ENCODE measurements at places on chromosomes 3 and 15.

DNA sequence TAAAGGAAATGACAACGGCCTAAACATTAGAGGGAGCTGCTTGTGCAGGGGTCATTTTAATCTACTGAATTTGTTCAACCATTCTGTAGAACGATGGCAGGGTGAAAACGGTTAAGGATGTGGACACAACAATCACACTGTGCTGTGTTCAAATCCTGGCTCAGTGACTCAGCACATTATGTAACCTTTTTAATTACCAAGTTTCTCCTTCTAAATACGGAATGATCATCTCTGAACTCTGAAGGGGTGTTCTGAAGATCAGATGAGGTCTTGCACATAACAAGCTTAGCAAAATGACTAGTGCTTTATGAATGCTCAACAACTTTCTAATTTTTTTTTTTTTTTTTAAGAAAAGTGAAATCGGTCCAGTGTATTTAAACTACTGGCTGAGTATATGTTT is 592.8 kb downstream of the FOXP1 start:
- no peak for DNase-seq

DNA sequence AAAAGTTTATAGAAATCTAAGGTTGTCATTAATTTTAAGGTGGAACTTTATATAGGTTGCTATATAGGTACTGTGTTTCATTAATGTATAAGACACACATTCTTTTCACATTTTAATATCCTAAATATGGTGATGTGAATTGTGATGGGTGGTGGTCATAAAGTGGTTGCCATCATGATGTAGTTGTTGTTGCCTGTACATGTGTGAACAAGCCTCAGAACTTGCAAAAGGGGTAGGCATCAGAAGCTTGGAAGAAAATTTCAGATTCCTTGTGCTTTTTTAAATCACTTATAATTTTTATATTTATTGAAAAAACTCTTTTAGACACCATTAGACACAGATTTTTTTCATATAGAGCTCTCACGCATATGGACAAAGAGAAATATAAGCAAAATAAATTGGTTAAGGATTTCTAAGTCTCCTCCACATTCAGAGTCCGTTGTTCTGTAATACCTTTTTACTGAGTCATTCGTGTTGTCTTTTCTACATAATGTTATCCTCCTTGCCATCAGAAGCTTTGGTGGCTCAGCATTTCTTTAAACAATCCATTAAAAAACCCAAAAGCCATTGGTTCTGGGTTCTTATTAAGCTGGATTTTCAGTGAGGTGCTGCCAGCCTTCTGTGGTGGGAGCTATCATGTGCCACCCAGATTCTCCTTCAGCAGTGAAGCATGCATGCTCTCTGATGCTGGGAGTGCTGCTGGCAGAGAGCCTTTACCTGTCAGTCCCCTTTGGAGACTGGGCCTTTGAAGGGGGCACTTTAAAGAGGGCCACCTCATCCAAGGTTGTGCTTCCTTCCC is 140.4 kb upstream of the GALNT15 start:
- no peak for DNase-seq

- no peak for DNase-seq
Observed at GRCh38 chr3:57778494-57778893, 22.4 kb downstream of the SLMAP start.

DNA sequence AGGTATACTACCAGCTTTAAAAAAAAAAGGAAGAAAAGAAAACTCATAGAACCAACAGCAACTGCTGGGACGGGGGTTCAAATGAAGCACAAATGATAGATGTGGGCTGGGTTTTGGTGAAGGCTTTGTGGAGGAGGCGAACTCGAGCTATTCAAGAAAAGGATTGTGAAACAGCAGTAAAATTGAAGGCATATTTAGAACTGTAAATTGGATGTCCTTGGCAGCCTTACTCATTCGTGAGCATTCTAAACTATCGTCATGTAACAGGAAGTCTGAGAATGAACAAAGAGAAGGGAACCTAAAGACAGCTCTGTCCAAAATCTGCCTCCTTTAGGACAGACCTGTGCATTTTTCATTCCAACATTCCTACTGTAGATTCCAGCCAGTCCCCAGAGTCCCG is 97.8 kb downstream of the LARS2 start:
- no peak for DNase-seq

DNA sequence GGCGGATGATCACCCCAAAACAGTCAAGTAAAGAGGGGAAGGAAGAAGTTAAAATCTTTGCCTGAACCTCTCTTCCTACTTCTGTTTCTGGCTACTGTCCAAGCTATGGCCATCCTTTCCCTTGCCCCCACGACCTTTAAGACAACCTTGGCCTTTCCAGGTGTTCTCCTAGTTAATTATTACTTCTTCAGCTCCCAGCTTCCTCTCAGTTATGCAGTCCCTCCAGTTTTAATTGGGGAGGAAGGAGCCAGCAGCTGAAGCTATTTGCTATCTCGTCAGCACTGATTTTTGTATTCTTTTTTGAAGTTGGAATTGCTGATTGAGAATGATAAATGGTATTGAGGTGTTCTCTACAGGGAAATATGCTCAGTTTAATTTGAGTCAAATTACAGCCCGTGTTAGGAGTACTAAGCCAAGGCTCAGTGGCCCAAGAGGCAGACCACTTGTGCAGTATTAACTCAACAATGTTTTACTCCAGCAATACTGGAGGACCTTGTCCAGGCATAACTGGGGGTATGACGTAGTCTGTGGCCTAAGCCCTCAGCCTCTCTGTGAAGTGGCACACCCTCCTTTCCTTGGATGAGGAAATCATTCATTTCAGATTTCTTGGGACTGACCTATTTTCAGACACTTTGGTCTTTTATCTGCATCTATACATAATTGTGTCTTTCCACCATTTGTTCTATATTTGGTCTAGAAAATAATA is 336.9 kb downstream of the SLC9A9 start:
- DNase-seq: no peak

DNA sequence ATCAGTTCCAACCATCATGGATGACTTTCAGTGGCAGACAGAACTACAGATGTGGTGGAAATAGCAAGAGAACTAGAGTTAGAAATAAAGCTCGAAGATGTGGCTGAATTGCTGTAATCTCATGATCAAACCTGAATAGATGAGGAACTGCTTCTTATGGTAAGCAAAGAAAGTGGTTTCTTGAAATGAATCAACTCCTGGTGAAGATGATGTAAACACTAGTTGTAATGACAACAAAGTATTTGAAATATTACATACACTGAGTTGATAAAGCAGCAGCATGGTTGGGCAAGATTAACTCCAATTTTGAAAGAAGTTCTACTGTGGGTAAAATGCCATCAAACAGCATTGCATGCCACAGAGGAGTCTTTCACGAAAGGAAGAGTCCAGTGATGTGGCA is 131.7 kb upstream of the FAM3D start:
- DNase-seq: no peak

DNA sequence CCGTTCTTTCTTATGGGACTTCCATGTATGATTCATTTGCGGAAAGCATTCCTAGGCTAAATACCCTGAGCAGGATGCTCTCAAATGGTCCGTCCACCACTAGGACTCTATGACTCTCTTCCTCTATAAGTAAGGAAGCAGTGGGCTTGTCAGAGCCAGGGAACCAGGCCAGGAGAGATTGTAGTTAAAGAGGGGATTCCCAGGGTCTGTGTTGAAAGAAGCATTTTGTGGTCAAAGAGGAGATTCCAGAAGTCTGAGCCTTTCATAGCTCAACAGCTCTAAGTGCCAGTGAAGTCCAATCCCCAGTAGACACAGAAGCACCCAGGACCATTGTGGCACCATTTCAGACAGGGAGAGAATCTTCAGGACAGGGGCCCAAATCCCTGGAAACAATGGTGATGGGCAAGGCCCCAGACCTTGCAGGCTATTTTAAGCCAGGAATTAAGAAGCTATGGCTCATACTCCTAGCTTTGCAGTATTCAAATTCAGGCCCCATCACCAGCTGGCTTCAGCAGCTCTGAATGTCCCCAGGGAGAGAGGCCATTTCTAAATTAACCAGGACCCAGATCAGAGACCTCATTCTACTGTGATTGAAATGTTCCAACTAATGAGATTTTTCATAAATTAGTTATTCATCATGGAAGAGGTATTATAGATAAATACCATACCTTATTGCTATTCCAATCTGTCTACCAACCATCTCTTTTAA is 81.7 kb downstream of the CD47 start:
- DNase-seq: no peak

- DNase-seq: no peak
Observed at GRCh38 chr3:182104881-182105280, 393.2 kb downstream of the SOX2 start.

DNA sequence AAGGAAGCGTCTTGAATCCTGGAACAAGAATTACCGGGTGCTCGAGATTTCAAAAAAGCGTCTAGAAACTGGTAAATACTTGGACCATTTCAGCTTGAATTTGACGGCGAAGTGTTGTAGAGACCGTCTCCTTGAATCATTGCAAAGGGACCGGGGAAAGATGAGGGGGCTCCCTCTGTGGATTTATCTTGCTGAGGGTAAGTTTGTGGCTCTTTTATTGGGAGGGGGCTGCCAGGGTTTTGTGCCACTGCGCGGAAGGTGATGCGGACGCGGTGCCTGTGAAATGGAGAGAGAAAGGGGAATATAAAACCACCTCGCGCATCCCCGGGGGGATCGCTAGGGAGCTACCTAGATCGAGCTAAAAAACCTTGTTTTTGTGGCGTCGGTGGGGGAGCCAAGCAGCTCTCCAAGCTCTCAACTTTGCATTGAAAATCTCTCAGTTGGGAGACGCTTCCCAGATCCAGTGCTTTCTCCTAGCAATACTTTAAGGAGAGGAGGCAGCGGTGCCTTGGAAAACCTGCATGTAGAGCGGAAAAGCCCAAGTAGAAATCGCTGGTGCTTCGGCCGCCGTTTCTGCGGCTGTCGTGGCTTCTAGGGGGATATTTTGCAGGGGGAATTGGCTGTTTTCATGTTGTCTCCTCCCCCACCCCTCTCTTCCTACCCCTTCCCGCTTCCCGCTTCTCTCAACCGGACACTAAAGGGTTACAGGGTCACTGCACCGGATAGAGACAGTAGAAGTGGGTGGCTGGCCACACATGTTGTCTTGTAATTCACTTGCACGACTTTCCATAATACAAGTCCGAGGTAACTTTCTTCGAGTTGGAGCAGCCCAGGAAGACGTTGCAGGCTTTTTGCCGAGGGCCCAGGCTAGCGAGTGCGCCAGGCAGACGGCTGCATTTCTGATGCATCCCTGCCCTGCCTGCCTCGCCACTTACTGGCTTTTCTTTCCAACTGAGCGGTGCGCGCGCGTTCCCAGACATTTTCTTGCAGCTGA is 187.6 kb downstream of the NLGN1 start:
- DNase-seq: no peak

DNA sequence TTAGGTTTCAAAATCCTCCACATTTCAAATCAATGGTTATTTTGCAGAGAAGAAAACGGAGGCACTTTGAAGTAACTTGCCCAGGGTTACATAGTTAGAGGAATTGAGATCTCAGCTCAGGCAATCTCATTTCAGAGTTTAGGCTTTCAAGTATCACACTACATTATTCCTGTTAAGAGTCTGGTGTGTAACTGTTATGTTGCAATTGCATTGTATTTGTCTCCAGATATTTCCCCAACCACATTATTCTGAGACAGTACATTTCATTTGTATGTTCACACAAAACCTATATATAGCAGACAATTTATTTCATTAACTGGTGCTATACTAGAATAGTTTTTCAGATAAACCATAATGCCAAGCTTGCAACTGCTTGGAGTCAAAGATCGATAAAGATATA is 154.2 kb upstream of the TSPAN3 start:
- no peak for DNase-seq

GRCh38 chr15:95603802-95604201 is 726.7 kb upstream of the NR2F2 start:
- no peak for DNase-seq

DNA sequence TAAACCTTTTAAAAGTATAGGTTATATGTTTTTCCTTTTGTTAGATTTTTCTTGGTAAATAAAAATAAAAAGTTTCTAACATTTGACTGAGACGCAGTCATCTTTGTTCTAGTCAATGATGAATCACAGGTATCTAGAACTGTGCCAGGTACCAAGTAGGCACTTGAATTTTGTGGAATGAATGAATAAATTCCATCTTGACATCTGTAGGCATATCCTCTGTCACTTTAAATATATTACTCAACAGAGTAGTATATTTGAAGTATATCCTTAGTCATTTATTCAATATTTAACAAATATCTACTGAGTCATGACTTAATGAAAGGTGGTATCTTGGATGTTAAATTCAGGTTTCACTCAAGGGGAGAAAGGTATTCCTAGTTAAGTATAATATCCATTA is 828.4 kb downstream of the TUSC7 start:
- DNase-seq: no peak

- DNase-seq: no peak
Observed at GRCh38 chr3:14583548-14584091, 43.5 kb upstream of the GRIP2 start.

GRCh38 chr3:9397906-9398699 is 688 bp downstream of the SETD5 start:
- DNase-seq: no peak

DNA sequence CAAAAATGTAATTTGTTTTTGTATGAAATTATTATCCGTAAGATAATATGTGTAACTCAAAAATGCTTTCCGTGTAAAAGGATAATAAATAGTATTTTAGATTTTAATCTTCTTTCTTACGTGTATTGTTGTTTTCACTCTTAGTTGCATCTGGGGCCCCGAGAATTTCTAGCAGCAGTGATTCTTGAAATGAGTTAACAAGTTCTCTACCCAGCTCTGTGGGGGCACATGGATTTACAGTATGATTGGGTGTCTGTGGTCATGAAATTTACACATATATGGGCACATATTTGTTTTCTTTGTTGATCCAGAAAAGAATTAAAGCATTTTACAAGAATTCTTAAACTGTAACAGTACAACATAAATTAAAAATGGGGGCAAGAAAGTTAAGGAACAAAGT is 145.9 kb upstream of the LRRFIP2 start:
- DNase-seq: no peak

DNA sequence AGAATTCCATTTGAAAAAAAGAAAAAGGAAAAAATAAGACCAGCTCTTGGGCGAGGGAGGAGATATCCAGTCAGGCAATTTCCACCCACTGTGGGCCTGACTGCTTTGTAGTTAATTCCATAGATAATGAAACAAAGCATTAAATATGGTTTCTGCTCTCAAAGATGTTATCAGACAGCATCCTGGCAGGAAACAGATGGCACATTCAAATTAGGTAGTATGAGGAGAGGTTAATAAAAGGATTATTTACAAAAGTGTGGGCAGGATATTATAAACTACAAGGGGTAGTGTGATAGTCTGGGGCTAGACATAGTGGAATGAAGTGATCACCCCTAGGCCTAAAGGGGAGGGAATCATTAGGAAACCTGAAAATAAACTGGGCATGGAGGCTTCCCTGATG is 193.2 kb downstream of the CLSTN2 start:
- DNase-seq: no peak

- DNase-seq: no peak
Observed at GRCh38 chr3:14649466-14649865, 2.1 kb upstream of the CCDC174 start.

- no peak for DNase-seq
Observed at GRCh38 chr3:52361898-52362297, 45.8 kb downstream of the DNAH1 start.
